ENCODE measurements at places on chromosomes 5 and 9. TPM values are rescaled to one million over a fixed set of nuclear protein-coding genes. Genes with fewer than 3 reads are reported as not detected.

DNA sequence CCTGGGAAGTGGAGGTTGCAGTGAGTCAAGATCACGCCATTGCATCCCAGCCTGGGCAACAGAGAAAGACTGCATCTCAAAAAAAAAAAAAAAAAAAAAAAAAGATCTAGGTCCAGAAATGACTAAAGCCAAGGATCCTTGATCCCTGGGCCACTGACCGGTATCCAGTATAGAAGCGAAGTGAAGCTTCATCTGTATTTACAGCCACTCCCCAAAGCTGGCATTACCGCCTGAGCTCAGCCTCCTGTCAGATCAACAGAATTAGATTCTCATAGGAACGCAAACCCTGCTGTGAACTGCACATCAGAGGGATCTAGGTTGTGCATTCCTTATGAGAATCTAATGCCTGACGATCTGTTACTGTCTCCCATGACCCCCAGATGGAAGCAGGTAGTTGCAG, 9.3 kb downstream of the CSNK1A1 start:
- DNase-seq, result no peak

DNA sequence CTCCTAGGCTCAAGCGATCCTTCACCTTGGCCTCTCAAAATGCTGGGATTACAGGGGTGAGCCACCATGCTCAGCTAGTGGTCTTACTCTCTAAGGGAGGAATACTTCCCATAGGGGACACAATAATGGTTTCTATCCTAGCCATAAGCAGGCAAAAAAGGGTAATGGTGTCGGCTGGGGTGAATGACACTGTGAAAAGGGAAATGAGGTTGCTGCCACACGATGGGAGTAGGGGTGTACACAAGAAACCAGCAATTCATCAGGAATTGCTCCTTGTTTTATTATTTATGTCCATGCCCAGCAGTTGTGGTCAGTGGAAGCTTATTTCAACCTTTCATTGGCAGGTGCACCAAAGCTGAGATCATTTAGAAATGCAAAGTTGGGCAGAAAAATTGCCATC, 70.3 kb upstream of the ZFR start:
- no peak for DNase-seq

The SGCD gene
- total RNA-seq, result 10.6 TPM

DNA sequence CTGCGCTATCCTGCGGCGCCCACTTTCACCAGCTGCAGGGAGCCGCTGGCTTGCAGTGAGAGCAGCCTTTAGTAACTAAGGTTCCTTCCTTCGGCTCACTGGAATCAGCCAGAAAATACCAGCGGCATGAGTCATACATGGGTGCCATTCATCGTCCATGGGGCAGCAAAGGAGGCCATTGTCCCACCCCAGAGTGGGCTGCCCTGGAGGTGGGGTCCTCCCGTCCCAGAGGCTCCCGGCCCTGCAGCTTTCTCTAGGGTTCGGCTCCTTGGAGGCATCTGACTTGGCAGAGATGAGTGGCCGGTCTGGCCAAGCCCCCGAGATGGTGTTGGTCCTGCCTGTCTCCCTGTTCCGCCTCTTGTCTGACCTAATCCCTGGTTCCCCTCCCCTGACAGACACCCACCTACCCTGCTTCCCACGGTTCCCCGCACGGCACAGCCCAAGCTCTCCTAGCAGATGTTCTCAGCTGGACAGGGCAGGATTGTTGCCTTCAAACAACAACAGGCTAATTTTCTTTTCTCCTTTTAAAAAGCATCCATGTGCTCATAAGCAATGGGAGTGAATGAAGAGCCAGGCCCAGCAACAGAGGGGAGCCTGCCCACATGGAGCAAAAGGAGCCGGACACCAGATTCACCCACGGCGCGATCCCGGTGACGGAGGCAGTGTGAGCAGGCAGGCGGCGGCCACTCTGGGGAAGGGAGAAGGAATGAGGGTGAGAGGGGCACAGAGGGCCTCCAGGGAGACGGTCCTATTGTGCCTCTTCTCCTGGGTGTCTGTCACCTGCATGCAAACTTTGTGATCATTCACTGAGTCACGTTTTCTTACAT, 97.0 kb upstream of the COL5A1 start:
- DNase-seq, result peak; percentile 73

- DNase-seq, result peak; percentile 59
Observed at GRCh38 chr9:112361601-112362000, 18.3 kb upstream of the HSDL2 start.

DNA sequence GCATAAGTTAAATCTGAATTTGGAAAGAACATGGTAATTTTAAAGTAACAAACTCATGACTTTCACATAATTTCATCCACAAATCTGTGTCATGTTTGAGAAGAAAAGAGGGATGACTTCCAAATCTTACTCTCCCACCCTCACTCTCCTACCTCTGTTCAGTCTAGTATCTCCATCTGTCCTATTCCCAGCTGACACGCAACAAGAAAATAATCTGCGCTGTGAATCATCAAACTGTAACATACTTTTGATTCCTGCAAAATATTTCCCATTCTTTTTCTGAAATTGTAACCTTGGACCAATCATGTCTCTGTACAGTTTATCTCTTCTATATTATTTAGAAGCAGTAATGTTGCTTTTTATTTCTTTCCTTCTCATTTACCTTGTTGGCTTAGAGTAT, 91.4 kb downstream of the SLC12A2 start:
- peak; percentile 67 for DNase-seq

The SH3PXD2B gene
- total RNA-seq, result 8.2 TPM

DNA sequence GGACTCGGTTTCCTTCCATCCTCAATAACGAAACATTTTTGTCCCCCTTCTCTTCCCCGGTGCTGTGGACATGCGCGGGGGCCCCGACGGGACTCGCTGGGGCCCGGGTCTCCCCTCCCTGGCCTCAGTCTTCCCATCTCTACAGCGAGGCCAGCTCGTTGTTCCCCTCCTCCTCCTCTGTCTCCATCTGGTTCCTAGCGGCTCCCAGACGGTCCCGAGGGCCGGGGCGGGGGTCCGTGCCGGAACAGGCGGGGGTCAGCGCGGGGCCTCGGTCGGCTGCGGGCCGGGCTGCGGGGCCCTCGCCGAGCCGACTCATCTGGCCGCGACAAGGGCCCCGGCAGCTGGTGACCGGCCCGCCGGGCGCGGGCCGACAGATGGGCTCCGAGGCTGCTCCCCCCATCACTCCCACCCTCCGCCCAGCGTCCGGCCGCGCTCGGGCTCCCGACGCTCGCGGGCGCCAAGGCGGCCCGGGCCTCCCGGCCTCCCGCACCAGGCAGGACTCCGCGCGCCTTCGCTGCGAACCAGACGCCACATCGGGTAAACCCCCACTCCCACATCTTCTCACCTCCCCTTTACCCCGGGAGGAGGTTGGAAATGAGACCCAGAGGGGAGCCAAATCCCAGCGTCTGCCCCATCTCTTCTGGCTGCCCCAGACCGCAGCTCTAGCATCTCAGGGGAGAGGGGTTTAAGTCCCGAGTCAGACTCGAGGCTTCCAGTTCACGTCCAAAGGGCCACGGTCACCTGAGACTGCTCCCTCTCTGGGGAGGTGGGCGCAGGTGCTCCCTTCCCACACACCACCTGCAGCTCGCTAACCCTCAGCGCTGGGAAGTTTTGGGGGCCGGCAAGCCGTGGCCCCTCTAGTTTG, 8.1 kb downstream of the BARHL1 start:
- DNase-seq, result no peak

The JAKMIP2 gene
- not detected for total RNA-seq

Data from IMR-90 (cell line).